ENCODE measurements at places on chromosomes 6 and 20. TPM values are rescaled to one million over a fixed set of nuclear protein-coding genes. Genes with fewer than 3 reads are reported as not detected.
A peak's percentile ranks its signal among the peaks of the same experiment; 100 is the strongest.

GRCh38 chr6:35093783-35094182 is 47.4 kb downstream of the TCP11 start:
- no peak for DNase-seq

DNA sequence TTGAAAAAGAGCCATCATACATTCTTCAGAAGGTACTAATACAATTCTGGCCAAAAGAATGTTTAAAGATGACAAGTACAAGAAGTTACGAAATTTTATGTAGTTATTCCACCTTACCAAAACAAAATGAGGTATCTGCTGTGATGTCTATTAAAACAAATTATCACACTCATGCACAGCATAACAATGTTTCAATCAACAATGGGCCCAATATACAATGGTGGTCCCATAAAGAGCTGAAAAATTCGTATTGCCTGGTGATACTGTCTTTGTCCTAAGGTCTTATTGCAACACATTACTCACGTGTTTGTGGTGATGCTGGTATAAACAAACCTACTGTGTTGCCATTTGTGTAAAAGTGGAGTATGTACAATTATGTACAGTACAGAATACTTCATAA is 3.6 kb upstream of the NUP153 start:
- no peak for DNase-seq

Gene ELOVL5
- 112 TPM for total RNA-seq

Gene NRSN2
- total RNA-seq, result 9.5 TPM

- no peak for DNase-seq
Observed at GRCh38 chr6:360349-360748, 31.2 kb upstream of the IRF4 start.

GRCh38 chr6:147903321-147903720 is 394.8 kb downstream of the SAMD5 start:
- no peak for DNase-seq

Gene TNFRSF6B
- total RNA-seq, result not detected

- DNase-seq, result no peak
Observed at GRCh38 chr20:6416371-6416770, 293.5 kb upstream of the FERMT1 start.

GRCh38 chr20:62285722-62286121 is 17.1 kb upstream of the ADRM1 start:
- no peak for DNase-seq

Gene FAM209B
- 0.63 TPM for total RNA-seq

DNA sequence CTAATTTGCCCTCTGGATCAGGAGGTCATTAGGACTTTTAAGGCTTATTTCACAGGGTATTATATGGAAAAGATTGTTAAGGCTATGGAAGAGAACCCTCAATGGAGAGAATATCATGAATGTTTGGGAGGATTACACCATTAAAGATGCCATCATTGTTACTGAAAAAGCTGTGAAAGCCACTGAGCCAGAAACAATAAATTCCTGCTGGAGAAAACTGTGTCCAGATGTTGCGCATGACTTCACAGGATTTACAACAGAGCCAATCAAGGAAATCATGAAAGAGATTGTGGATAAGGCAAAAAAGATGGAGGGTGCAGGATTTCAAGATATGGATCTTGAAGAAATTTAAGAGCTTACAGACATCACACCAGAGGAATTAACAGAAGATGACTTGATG is 798.3 kb upstream of the SLC35B3 start:
- no peak for DNase-seq

Gene LBP
- total RNA-seq, result not detected

DNA sequence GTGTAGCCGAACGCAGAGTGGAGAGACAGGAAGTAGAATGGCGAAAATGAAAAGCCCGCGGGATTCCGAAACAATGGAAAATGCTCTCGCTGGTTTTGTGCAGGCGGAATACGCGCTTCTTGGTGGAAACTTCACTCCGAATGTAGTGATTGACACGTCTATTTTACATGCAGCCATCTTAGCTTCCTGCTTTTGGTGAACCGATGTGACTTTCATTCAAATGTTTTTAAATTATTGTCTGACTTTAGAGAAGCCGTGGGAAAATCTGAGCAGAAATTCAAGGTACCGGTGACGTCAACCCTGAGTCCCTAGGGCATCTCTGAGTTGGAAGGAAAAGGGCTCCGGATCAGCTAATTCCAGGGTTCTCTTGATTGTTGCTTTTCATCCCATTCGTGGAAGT is 11.4 kb downstream of the GPX5 start:
- no peak for DNase-seq

Gene BMP5
- not detected for total RNA-seq

Gene ZNF217
- total RNA-seq, result 57.5 TPM

DNA sequence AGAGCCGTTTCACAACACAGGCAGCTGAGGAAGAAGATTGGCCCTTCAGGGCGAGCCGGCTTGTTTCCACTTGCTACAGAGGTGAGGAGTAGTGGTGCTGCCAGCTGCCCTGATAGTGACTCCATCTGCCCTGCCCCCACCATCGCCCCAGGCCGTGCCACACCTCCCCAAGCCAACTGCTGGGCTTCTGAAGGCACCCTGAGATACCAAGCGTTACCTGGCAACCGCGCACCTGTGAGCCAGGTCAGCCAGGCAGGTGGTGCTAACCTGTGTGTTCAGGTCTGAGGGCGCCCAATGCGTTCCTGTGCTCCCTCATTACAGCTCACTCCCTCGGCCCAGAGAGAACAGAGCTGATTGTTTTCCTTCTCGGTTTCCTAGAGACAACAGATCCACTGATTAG is 299.1 kb upstream of the ID4 start:
- no peak for DNase-seq

Gene GGTLC1
- not detected for total RNA-seq

- peak; percentile 81 for DNase-seq
Observed at GRCh38 chr20:62617711-62618483, 24.4 kb upstream of the SLCO4A1 start.
